ENCODE measurements at places on chromosomes 5 and 9.

- no peak for DNase-seq
These were observed 1264.5 kb upstream of the ACO1 start for GRCh38 chr9:31119890-31120454.

GRCh38 chr5:72009280-72009679 is 98.0 kb upstream of the MAP1B start:
- DNase-seq, result no peak

GRCh38 chr5:62299101-62299500 is 6.9 kb upstream of the KIF2A start:
- no peak for DNase-seq

DNA sequence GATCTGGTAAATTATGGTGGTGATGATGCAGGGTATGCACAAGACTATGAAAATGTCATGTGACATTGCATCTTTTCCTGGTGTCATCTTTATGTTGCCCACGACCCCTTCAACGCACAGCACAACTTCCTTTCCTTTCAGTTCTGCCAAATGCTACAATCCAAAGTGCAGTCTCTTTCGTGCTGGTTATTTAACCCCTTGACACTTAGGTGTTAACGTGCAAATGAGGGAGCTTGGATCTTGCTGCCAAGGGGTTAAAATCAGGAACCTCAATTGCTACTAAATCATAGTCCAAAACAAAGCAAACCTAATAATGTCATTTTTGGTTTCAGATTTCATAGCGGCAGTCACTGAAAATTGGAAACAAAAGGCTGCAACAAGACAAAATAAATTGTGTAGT is 16.0 kb downstream of the CTSL start:
- no peak for DNase-seq

- no peak for DNase-seq
These were observed 31.4 kb upstream of the ERGIC1 start for GRCh38 chr5:172802567-172803176.

DNA sequence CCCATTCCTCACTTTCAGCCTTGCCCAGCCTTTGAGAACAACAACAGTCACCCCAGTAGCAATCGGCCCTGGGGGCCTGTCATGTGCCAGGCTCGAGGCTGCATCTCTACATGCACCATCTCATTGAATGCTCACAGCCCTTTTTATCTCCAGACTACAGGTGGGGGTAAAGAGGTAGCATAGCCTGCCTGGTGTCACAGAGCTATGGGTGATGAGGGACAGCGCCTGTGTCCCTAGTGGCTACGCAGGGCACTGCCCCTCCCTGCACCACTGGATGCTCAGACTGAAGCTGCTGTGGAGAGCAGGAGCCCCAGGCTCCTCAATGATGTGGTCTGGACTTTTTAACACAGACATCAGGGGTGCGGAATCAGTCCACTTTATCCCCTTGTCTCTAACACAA is 2.8 kb downstream of the CAMK2A start:
- DNase-seq, result no peak

Measured in keratinocyte (primary cell).